Stimulated activated naive CD8-positive, alpha-beta T cell treated with anti-CD3 and anti-CD28 coated beads, Interleukin-15, amount 100 ng/mL, for 72 hours (primary cell): ENCODE measurements at places on chromosomes 12 and 14.
A peak's percentile ranks its signal among the peaks of the same experiment; 100 is the strongest.

DNA sequence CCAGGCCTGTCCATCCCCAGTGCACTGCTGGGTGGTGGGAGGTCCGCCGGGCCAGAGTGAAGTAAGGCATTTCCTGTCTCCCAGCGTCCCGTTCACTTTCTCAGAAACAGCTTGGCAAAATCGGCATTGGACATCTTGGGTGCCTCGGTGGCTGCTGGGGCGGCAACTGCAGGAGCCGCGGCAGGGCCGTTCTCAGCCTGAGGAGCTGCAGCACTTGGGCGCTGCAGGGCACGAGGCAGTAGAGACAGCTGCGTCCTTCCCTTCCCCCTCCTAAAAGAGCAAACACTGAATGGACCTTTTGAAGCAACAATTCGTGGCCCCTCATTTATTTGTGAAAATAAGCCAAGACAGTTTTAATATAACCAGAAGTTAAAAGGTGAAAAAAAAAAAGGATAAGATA, 8.3 kb downstream of the FICD start:
- DNase-seq = no peak

DNA sequence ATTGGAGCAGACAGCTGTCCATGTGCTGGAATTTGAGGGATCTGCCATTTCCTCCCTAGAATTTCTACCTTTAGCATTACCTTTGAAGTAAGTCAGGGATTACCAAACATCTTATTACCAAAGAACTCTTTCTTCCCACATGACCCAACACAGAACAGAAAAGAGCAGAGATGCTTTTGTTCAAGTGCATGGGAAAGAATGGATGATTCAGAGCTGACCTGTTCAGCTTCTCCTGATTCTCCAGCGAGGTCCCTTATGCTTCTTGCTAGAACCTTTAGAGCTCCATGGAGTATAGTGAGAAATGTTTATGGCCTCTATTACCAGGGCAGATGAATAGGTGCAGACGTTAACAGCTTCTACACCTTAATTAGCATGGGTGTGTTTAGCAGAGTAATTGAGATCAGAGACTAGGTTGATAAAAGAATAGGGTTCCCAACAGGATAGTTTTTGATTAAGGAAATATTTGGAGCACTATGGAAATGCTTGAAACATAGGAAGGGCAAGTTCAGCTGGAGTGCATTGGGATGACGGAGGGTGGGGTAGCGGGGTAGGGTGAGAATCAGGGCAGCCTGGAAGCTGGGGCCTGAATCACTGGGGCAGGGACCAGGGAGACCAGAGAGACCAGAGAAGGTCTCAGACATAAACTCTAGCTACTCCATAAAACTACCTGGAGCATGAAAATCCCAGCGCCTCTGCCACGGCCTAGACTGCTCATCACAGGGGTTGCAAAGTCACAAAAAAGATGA, 223.7 kb downstream of the CACNA1C start:
- no peak for DNase-seq

GRCh38 chr12:9084417-9084816, 31.3 kb downstream of the A2M start:
- DNase-seq = no peak

GRCh38 chr14:91385697-91386096, 31.9 kb downstream of the CCDC88C start:
- no peak for DNase-seq

DNA sequence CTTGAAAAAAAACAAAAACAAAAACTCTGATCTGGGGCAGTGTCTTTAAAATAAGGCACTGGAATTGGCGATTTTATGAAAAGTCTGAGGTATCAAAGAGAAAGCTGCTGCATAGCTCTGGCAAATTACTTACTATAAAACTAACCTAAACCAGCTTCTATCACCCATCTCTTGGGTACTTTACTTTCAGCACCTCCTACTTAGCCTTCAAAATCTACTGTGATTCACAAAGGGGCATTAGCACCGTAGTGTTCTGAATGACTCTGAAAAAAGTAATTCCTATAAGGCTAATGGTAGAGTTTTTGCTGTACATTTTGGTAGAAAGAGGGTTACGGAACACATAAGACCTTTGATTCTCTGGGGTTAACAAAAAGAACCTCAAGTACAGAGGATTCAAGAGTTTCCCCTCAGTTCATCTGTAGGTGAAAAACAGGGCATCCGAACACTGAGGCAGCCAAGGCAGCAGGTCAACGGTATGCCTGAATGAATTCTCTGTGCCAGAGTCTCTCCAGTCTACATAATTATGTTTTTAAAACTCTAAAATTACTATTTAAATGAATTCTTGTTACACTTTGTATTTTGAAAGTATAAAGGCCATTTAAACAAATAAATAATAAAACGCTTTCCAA, 101.5 kb downstream of the ELK3 start:
- DNase-seq = no peak

DNA sequence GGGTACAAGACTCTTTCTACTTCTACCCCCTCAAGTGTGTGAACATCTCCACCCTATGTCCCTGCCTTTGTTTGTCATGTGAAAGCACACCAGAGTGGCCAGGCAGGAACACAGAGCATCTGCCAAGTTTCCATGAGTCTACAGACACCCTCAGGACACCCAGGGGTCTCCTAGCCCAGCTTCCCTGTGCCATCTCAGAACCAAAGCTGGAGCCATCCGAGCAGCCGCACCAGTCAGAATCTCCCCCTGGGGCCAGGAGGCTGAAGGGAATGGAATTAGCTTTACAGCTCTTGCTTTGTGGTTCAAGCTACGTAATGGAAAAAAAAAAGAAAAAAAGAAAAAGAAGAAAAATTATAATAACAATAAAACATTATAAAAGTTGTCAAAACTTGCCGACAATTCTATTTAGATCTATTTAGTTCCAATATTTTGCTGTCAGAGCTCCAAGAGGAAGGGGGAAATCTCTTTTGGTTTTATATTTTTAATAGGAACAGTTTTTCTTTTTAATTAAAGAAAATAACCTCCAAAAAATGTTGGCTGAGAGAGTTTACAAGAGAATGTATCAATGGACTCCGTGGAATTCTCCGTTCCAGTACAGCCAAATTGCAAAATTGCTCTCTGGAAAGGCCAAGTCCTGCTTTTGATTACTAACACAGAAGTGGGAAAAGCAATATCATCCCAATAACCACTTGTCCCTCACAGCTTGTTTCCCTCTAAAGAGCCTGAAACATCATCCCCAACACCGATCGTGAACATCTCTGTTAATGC, 37.1 kb downstream of the TBX5 start:
- no peak for DNase-seq

- DNase-seq = no peak
Measured at GRCh38 chr14:83260751-83261150, 1727.1 kb upstream of the SEL1L start.

- no peak for DNase-seq
Measured at GRCh38 chr14:102593825-102594137, 1.3 kb downstream of the RCOR1 start.

DNA sequence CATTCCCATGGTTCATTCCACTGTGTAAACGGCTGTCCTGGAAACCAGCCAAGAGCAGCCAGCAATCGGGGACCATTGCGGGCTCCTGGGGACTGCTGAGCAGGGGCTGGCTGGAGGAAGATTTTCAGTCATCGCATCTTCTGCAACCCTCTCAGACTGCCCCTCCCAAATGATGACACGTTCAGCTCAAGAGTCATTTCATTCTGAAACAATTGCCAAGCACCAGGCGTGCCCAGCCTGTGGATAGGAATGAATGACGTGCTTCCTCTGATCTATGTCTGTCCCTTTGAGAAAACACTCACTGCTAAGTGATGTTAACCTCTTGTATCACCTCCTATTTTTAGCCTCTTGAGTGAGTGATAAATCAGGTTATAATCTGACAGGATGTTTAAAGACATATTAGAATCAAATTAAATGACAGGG, 62.0 kb downstream of the NDUFA12 start:
- DNase-seq = peak; percentile 21

- no peak for DNase-seq
Measured at GRCh38 chr12:110822821-110823415, 23.9 kb upstream of the CCDC63 start.

- DNase-seq = no peak
Measured at GRCh38 chr12:111410431-111411184, 4.9 kb downstream of the SH2B3 start.

DNA sequence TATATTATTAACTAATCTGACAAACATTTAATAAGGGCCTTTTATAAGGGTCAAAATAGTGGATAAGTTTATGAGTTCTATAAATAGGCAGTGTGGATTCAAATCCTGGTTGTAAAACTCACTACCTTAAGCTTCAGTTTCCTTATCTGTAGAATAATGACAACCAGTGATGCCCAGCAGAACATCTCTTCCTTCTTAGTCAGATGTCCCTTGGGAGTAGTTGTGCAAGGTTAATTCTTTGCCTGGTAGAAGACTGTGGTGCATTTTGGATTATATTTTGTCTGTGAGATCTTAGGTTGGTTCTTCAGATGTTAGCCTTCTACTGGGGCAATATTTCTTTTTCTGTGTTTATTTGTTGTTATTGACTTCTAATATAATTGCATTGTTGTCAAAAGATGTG, 59.5 kb downstream of the ARID2 start:
- no peak for DNase-seq

DNA sequence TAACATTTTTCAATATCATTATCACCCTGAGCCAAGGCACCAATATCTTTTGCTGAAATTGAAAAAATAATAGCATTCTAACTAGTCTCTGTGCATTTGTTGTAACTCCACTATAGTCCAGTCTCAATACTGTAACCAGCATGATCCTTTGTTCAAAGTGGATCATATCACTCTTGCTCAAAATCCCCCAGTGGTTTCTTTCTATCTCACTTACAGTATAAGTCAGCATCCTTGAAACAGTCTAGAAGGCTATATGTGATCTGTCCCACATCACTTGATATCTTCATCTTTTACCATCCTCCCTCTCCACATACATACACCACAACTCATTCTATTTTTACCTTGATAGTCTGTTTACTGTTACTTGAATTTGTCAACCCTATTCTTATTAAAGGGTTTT, 435.7 kb downstream of the CCER1 start:
- DNase-seq = no peak

DNA sequence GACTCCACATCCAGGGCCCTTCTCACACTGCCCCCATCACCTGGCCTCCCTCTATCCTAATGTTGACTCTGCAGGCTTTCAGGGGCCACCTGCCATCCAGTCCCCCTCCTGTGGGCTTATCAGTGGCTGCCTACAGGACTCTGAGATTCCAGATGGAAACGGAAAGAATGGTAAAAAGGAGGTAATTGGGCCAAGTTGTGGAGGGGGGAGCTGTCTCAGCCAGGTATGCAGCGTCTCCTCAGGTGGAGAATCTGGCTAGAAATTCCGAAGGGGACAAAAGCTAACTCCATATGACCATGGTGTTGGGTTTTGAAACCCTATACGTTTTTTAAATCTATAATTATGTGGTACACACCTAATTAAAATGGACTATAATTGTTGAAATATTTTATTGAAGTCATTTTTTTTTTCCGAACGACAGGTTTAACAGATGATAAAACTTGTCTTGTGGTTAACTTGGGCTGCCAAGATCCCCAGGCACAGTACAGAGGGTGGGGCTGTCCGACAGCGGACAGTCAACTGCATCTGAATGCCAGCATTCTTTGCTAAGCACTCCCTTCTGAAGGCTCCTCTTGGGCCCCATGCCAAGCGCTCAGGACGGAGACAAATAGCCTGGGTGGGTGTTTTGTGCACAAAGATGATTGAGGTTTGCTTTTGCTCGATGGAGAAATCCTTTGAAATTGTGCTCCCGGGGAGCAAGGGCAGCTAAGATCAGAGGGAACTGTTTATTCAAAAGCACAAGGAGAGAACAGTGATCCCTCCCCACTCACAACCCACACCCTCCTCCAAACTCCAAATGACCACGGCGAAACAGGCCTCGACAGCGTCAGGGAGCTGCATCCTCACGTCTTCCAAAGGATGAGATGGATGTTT, 365.6 kb downstream of the BCL11B start:
- DNase-seq = no peak
